ENCODE measurements at places on chromosomes 6 and 20.
A peak's percentile ranks its signal among the peaks of the same experiment; 100 is the strongest.

GRCh38 chr6:168393126-168393870, 47.7 kb upstream of the SMOC2 start:
- DNase-seq: no peak

- DNase-seq: no peak
Measured at GRCh38 chr6:45533386-45533785, 155.7 kb upstream of the SUPT3H start.

- no peak for DNase-seq
Measured at GRCh38 chr6:33192105-33192646, at the start of gene COL11A2. Gene COL11A2 (minus strand): TSS chr6:33192467. CDS start chr6:33192240, 227 bp downstream.

GRCh38 chr20:19786311-19786710, 28.3 kb downstream of the RIN2 start:
- DNase-seq: no peak

GRCh38 chr20:59325142-59325523, 24.7 kb downstream of the EDN3 start:
- no peak for DNase-seq

- no peak for DNase-seq
Measured at GRCh38 chr6:89574910-89575561, 63.5 kb downstream of the LYRM2 start.

DNA sequence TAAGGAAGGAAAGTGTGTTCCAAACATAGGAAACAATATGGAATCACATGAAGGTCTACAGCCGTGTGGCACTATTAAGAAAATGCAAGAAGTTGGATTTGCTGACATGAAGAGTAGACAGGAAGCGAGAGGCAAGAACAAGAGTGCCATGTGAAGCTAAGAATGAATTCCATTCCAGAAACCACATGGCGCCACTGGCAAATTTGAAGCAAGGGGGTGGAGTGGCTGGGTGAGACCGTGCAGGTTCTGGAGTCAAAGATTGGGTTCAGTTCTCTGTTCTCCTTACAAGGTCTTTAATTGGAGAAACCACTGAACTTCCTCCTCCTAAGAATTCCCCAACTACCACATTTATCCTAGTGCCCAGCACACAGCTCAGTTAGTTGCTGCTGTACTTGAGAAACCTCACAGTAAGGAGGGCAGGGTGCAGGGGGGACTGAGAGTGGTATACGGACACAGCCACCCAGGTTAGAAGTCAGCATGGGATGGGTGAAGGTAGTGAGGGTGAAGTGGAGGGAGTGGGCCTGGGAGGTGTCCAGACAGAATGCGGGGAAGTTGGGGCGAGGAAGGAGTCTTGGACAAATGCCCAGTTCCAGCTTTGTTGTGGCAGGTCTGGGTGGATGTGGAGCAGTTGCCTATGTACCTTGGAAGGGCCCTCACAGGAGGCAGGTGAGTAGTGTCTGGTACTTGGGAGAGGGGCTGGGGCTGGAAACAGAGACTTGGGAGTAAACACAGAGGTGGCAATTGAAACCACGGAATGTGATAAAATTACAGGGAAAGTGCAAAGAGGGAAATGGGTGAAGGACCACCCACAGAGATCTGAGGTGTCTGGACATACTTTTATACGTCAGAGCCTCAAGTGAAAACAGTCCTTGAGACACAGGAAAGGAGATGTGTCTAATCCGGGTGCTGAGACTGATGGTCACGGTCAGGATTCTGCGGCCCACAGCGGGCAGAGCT, 14.3 kb downstream of the LYRM4 start:
- DNase-seq: no peak

GRCh38 chr6:144462058-144462457, 176.9 kb downstream of the UTRN start:
- no peak for DNase-seq

- no peak for DNase-seq
Measured at GRCh38 chr6:7156643-7157278, 49.0 kb downstream of the RREB1 start.

GRCh38 chr6:12527339-12527738, 189.2 kb upstream of the PHACTR1 start:
- no peak for DNase-seq

DNA sequence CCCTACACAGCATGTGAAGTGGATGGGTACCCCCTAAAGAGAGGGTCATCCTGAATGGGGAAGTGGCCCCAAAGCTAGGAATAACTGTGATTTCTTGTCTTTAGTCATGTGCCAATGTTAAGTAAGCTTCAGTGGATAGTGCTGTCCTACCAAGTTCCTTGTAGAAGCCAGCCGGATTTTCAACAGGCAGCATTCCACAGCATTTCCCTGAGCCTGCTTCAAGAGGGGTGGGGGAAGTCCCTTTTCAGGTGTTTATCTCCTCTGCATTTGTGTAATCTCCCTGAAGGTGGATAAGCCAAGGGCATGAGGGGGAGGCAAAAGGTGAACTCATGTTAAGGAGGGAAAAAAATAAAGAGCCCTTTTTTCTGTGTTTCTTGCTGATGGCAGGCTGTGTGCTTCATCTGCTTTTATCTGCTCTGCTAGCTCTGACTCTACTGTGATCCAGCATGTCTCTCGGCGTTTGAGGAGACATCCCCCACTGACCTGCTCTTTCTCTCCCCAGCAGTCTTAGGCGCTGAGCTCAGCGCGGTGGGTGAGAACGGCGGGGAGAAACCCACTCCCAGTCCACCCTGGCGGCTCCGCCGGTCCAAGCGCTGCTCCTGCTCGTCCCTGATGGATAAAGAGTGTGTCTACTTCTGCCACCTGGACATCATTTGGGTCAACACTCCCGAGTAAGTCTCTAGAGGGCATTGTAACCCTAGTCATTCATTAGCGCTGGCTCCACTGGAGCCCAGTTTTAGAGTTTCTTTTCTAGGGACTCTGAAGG, 1.9 kb downstream of the EDN1 start:
- DNase-seq: peak; percentile 54

GRCh38 chr6:130944486-130944885, 117.3 kb downstream of the SMLR1 start:
- no peak for DNase-seq

DNA sequence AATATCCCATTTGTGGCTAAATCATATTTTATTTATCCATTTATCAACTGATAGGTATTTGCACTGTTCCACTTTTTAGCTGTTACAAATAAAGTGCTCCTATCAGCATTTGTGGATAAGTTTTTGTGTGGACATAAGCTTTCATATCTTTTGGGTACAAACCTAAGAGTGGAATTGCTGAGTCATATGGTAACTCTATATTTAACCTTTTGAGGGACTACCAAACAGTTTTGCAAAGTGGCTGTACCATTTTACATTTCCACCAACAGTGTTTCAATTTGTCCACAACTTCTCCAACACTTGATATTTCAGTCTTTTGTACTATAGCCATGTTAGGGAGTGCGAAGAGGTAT, 23.6 kb upstream of the ECHDC1 start:
- DNase-seq: no peak

- no peak for DNase-seq
Measured at GRCh38 chr6:116326181-116326671, 44.5 kb upstream of the DSE start.

DNA sequence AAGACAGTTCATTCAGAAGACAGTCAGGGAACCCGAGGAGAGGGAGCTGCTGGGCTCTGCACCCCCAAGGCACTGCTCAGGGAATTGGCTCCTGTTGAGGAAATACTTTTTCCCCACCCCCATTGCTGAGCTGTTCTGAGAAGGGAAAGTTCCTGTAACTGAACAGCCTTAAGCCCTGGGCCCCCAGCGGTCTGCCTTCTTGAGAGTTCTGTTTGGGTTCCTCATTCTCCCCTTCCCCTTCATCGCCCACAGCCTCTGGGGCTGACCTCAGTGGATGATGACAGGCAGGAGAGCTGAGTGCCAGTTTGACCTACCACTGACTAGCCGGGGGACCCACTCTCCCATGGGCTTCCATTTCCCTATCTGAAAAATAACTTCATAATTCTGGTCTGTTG, 10.7 kb downstream of the HCK start:
- DNase-seq: peak; percentile 57

DNA sequence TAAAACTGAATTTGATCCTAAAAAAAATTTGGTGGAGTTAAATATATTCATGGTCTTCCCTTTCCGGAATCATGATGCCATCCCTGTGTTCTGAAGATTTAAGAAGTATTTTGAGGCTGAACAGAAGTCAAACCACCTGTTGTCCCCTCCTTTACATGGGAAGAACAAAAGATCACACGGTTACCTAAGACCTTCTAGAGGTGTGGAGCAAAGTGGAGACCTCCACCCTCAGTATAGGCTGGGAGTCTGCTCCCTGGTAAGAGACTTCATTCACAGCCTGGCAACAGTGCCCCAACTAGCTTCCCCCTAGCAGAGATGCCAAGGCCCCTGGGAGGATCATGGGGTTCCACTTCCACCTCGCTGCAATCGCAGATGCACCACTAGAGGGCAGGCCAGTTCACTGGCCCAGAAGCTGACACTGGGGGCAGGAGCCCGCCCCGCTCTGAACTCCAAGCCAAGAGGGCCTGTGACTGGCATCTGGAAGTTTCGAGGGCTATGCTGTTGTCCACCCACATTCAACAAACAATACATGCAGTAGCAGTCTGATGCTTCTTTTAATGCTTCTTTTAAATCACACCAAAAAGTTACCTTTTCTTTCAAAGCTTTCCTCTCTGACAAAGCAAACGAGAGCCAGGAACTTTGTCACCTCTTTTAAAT, 19.5 kb upstream of the UBE2J1 start:
- DNase-seq: peak; percentile 60

DNA sequence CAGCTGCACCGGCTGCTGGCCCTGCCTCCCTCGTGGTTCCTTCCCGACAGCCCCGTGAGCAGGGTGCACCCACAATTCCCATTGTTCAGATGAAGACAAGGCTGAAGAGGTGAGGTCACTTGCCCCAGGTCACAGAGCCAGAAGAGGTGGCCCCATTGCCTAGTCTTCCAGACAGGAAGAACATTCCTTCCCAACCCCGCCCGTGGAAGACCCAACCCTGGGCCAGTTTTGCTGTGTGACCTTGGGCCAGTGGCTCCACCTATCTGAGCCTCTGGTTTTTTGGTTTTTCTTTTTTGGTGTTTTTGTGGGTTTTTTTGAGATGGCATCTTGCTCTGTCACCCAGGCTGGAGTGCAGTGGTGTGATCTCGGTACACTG, 61.7 kb downstream of the RIPOR3 start:
- no peak for DNase-seq

DNA sequence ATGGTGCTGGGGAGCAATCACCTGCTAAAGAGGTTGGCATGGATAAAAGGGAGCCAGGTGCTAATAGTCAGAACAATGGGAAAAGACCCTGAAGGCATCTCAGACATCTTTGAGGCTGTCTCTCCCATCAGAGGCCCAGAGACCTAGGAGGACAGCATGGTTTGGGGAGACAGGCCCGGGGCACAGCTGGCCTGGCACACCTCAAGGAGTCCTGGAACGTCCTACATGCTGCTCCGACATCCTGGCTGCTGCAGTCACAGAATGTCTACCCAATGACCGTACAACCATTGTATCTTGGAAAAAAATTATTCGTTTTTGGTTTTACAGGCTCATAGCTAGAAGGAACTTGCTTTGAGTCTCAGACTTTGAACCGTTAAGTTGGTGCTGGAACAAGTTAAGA, 4.4 kb downstream of the GMDS start:
- no peak for DNase-seq

DNA sequence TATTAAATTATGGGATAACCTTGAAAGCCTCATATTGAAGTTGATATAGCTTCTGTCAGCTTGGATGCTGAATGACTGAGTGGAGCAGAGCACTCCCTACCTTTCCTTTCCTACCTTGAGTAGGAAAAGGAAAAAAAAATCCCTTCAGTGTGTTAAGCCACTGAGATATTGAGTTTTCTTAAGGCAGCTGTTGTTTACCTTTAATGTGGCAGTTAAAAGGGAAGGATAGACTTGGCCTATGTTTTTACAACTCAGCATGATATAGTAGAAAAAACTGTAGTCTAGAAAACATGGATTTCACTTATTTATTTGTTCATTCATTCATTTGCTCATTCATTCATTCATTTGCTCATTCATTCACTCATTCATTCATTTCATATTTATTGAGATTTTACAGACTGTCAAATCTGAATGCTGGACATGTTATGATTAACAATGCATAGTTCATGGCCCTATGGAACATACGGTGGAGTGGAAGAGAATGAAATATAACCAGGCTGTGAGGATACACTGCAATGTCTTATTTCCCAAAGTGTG, 131.5 kb upstream of the MAN1A1 start:
- no peak for DNase-seq

- DNase-seq: peak; percentile 58
Measured at GRCh38 chr6:11323666-11324452, 91.4 kb upstream of the NEDD9 start.

DNA sequence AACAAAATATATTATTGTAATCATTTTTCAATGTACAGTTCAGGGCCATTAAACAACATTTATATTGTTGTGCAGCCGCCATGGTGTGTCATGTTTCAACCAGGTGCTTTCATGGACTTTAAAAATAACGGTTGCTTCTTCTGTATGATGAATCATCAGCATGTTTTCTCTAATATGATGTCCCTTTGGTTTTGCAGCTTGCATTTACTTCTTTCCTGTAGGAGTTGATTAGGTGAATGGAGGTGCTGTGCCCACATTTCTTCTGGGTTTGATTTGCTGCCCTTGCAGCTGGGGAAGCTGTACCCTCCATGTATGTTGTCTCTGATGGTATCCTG, 54.9 kb upstream of the TULP4 start:
- DNase-seq: no peak

GRCh38 chr20:58670102-58670501, 19.0 kb downstream of the STX16 start:
- no peak for DNase-seq

DNA sequence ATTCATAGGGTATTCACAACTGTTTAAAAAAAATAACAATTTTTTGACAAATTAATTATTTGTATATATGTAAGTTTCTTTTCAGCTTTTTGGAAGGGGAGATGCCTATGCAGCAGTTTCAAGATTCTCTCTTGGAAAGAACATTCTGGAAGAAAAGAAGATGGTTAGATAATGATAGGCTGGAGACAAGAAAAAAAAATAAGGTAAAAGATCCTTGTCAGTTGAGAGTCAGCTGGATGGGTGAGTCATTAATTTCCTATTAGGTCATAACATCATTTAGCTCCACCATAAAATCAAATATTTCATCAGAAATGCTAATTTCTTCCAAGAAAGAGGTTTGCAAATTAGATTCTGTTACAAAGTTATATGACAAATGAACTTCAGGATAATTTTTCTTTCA, 880.4 kb downstream of the EPHA7 start:
- no peak for DNase-seq

DNA sequence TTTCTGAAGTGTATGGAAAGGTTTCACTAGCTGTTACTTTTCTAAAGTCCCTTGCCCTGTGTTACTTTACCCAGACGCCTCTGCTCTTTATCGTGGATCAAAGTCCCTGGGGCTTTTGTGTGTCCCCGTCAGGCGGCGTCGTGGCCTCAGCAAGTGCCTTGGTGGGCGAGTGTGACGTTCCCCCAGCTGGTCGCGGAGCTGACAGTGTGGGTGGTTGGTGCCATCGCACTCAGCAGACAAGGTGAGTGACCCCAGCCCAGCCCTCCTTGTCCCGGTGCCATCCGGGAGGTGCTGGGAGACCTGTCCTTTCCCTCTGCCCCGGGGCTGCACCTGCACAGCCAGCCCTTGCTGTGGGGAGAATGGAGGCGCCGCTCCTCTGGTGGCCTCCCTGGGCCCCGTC, 27.3 kb upstream of the TCFL5 start:
- DNase-seq: no peak
